Effector memory CD8-positive, alpha-beta T cell (primary cell): ENCODE measurements at places on chromosomes 7 and 10.

DNA sequence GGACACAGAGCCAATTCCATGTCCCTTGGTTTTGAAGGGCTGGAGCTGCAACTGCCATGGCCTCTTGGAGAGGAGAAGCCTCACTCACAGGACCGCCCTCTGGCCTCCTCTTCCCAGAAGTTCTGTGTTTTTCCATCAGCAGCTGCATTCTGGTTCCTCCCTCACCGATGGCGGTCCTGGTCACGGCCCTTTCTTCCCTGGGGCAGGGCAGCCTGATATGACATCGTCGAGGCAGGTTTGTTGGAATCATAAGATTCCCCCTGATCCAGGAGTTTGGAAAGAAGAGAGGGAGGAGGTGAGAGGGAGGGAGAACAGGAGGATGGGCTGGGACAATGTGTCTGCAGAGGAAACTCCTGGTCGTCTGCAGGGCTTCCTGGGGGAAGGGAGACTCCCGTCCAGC, 82.7 kb upstream of the PDZD8 start:
- DNase-seq, result no peak

DNA sequence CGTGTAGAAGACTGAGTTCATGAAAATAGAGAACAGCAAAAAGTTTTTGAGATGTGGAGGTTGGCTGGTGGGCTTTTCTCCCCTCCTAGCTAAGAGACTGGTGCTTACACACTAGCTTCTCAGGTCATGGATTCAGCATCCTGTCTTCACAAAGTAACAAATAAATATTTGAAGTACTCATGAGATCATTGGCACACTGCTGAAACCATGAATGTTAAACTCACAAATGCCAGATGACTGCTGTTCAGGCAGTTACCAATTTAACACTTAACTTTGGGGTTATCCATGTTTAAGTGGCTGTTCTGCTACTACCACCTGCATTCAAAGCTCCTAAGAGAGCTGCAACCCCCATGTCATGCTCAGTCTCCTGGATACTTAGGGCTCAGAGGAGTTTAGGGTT, 119.0 kb upstream of the BET1 start:
- DNase-seq, result no peak

- no peak for DNase-seq
Measured at GRCh38 chr10:44993922-44994751, 6.6 kb upstream of the ZNF22 start.

- DNase-seq, result no peak
Measured at GRCh38 chr10:85874208-85874607, 492.4 kb downstream of the GRID1 start.

GRCh38 chr10:70892631-70893030, 4.3 kb upstream of the PCBD1 start:
- DNase-seq, result no peak

- DNase-seq, result no peak
Measured at GRCh38 chr7:151394076-151395035, 15.5 kb downstream of the WDR86 start.

- no peak for DNase-seq
Measured at GRCh38 chr7:39659356-39660013, 36.1 kb downstream of the RALA start.

DNA sequence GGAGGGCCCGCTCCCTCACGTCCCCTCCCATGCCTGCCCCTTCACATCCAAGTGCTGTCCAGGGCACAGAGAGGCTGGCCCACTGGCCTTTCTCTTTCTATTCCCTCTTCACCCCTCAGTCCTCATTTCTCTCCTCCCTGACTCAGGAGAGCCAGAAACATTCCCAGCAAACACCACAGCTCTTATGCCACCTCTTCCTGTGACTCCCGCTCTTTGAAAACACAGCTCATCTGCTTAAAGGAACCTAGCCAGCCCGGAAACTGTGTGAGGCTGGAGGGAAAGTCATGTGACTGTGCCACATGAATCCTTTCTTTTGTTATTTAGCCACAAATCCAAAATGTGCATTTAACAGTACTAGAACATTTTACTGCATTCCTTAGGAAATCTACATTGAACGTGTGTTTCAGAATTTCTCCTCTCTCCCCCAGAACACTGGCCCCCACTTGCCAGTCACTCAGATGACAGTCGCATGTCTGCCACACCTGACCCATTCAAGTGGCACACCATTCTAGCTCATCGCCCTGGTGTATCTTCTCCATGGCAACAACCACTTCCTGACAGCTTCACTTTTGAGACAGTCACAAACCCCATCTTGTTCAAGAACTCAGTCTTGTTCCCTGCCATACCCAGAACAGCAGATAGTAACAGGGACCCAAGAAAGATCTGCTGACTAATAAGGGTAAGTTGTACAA, 42.8 kb downstream of the GRB10 start:
- DNase-seq, result peak; percentile 70

- DNase-seq, result peak; percentile 20
Measured at GRCh38 chr10:7408291-7409044, 2.4 kb downstream of the SFMBT2 start.

GRCh38 chr7:92652536-92652935, 62.3 kb upstream of the FAM133B start:
- DNase-seq, result no peak

- no peak for DNase-seq
Measured at GRCh38 chr7:151777908-151778670, 98.8 kb downstream of the PRKAG2 start.

DNA sequence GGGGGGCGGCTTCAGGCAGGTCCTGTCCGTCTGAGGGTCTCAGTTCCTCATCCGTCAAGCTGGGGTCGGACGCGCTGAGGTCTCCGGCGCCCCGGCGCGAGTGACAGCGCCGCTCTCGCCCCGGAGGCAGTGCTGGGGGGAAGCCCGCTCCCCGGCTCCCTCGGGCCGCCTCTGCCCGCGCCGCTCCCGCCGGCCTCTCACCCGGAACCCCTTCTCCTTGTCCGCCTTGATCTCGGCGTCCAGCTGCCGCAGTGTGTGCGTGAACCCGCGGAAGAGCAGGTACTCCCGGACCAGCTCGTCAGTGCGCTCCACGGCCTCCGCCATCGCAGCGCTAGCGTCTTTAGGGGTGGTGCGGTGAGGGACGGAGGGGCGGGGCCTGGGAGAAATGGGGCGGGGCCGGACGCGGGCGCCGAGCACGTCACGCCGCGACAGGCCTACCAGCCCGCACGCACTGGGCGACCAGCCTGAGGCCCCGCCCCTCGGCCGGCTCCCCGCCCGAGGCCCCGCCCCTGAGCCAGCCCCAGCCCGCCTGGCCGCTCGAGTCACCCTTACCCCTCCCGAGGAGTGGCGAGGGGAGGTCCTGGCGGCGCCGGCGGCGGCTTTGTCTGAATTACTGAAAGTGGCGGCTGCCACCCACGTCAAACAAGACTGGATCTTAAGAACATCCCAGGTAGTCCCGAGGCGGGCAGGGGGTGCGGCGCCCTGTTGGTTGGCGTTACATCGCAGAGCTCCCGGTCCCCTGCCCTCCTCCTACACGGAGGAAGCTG, at the start of gene WDR91:
Gene WDR91, minus strand, starts transcription at position 348 of the 767 bp plus-strand sequence. Its CDS starts 24 bp downstream, at position 324.
- peak; percentile 88 for DNase-seq

DNA sequence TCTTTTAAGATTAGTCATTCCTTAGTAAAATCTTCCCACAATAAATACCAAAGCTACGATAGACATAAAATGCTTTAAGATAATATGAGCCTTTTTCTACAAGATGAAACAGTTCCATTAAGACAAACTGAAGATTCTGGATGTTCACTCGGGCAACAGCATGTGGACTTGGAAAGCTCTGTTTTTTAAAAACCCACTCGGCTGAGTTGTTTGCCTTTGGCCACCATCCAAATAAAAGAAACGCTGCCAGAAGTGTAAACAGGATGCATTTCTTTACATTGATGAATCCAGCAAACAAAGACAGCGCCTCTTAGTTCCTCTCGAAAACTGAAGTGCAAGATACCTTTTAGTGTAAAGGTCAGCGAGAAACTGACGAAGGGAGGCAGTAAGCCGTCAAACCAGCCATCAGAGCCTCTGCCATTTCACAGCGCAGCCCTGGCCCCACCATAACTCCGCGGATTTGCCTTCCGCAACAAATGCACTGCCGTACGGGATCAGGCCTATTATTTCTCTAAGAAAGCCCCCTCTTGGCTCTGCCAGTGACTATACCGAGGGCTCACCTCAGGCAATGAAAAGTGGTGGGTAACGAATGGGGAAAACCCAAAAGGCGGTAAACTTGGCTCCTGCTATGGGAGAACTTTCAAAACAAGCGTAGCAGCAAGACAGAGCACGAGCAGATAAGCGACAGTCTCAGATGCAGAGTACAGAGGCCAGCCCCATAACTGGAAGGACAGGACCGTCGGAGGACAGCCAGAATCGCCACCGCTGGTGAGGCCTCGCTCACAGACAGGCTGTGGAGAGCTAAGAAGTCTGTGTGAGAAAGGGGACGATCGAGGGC, 41.4 kb downstream of the GNA12 start:
- DNase-seq, result no peak

GRCh38 chr10:49237985-49238384, 49.8 kb upstream of the TMEM273 start:
- DNase-seq, result no peak

DNA sequence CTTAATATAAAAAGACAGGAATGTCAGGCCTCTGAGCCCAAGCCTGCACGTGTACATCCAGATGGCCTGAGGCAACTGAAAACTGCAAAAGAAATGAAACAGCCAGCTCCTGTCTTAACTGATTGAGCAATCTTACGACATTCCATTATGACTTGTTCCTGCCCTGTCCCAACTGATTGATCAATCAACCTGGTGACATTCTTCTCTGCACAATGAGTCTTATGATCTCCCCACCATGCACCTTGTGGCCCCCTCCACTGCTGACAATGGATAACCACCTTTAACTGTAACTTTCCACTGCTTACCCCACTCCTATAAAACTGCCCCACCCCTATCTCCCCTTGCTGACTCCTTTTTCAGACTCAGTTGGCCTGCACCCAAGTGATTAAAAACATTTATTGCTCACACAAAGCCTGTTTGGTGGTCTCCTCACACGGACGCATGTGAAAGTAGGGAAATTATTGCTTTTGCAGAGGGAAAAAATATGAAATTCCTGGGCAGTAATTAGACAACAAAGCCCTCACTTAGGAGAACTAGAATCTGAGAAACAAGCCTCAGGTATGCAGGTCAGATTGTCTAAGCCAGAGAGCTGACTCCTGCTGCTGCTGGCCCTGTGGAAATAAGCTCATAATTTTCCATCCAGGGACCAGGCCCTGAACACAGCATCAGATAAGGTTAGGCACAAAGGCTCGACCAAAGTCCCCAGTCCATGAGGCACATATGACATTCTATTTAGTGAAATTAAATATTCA, 5.3 kb downstream of the CYP3A7 start:
- no peak for DNase-seq

DNA sequence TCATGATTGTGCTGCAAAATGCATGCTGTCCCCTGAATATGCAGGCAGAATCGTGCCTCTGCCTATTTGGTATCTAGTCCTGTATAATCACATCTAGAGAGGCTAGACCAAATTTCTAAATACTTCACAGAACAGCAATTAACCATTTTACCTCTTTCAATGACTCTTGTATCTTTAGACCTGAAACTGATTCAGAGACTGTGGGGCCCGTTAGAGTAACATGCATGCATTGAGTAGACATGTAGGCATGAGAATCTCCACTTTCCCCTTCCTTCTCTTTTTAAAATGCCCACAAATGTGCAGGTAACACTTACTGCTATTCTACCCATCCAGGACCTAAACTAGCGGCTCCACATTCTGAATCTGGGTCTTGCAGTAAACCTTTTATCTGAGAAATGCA, 8.8 kb downstream of the ZNF92 start:
- no peak for DNase-seq

DNA sequence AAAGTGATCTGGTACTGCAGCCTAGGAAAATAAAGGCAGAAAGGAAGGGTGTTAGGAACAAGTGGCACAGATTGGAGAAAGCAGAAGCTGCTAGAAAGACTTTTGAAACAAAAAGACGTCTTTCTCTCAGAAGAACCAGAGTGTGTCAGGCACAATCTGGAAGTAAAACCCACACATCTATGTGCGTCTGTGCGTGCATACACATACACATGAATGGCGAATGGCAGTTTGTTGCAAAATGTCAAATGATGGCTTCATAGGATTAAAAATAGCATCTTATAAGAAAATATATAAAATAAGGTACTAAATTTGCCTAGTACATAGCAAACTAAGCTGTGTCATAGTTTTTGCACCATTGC, 246.3 kb downstream of the CDK14 start:
- DNase-seq, result no peak

GRCh38 chr10:101774589-101775272, 1.2 kb downstream of the FGF8 start:
- no peak for DNase-seq

DNA sequence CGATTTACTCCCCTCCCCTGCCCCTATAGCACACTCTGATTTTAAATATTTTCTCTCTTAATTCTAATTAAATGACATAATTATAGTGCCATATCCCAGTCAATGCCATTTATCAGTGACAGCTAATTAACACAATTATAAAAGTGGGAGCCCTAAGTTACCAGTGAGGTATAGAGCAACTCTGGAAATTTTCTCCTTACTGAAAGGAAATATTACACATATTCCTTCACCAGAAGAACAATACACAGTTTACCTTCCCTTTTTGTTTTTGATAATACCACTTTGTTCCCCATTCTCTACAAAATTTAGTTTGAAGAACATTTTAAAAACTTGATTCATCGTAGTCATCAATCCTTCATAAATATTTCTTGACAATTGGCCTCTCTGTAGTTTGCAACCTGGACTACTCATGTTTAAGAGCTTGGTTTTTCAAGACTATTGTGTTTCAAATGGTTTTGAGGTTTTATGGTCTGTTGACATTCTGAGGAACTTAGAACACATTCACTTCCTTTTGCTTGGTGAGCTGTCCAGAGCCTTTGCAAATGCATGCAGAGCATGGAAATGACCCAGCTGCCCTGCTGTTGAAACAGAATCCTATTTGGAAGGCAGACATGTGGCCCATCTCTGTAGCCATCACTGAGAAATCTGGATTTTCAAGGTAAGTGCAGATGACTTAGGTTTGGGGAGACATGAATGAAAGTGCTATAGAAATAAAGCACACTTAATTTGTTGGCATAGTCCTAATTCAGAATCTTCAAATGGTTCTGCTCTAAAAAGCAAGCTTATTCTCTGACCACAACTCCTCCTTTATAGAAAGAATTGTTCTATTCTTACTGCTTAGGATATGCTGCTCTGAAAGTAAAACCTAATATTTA, at the start of gene GPR141:
Gene GPR141, plus strand, starts transcription at position 521 of the 875 bp plus-strand sequence. CDS start 56,628 bp downstream, outside the sequence.
- DNase-seq, result no peak

DNA sequence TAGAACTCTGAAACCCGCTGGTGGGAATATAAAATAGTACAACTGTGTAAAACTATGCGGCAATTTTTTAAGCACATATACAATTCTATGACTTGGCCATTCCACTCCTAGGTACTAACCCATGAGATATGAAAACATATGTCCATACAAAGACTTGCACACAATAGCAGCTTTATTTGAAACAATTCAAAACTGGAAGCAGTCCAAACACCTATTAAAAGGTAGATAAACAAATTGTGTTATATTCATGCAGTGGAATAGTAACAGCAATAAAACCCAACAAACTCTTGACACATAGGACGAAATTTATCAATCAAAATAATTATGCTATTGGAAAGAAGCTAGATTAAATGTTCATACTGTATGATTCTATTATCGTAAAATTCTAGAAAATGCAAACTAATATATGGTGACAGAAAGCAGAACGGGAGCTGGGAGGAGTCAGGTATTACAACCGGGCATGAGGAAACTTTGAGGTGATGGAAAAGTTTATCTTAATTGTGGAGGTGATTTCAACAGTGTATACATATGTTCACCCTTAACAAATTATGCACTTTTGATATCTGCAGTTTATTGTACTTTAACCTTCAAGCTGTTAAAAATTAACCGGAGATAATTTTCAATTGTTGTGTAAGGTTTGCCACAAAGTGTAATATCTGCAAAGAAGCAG, 803 bp upstream of the STK31 start:
- no peak for DNase-seq

GRCh38 chr7:55127622-55128081, 108.8 kb downstream of the EGFR start:
- no peak for DNase-seq
